ENCODE measurements at places on chromosomes 12 and 14. TPM values are rescaled to one million over a fixed set of nuclear protein-coding genes. Genes with fewer than 3 reads are reported as not detected.

- no peak for DNase-seq
Measured at GRCh38 chr12:66058554-66058953, 72.0 kb downstream of the LLPH start.

GRCh38 chr14:71141701-71142374 is 234.6 kb downstream of the PCNX1 start:
- DNase-seq: no peak

KRT6C gene
- not detected for total RNA-seq

DNA sequence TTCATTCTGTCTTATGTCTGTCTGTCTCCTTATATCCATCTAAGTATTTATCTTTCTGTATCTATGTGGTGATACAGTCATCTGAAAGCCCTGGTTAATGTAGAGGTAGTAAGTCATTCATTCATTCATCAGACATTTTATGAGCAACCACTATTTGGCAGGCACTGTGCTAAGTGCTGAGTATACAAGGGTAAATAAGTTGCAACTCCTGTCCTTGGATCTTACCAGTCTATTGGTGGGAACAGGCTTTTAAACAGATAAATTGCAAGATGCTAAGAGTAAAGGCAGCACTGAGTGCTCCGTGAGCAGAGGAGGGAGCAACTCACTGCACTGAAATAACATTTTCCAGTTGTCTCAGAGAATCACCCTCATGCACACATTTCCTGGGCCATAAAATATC is 68.6 kb downstream of the TMEM30B start:
- no peak for DNase-seq

GRCh38 chr14:53841109-53842099 is 115.2 kb downstream of the BMP4 start:
- no peak for DNase-seq

GRCh38 chr12:30041096-30041495 is 257.4 kb upstream of the TMTC1 start:
- no peak for DNase-seq

DNA sequence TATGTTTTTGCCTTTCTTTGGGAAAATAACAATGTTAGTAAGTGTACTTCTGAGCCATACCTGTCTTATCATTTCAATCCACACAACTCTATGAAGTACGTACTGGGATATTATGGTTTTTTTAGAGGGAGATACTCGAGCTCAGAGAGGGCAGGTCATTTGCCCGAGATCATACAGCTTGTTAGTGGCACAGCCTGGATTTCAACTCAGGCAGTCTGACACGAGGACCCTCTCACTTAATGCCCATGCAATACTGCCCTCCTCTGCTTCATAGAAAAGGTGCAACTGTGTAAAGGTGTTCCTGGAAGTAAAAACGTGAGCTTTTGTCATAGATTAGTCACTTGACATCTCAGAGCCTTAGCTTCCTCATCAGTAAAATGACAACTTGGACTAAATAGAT is 128.0 kb downstream of the NDUFA12 start:
- DNase-seq: no peak

PRKAG1 gene
- 93.8 TPM for total RNA-seq

DNA sequence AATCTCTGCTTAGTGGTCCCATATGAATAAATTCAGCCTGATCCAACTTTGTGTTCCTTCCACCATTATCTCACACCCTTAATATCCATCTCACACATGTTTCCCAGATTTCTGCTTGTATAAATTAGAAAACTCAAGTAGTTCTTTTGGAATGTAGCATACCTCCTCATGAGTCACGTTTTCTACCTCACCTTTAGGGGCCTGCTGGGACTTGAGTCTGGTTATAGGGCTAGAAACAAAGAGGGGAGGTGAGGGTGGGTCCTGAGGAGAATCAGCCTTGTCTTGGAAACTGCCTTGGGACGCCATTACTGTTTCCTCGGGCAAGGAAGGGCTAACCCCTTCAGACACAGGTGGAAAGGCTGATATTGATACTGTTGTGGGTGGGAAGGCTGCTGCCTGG is 51.1 kb downstream of the EMP1 start:
- no peak for DNase-seq

GRCh38 chr14:33510063-33510481 is 440.8 kb downstream of the EGLN3 start:
- no peak for DNase-seq

- no peak for DNase-seq
Measured at GRCh38 chr12:25500651-25501050, 52.4 kb downstream of the LMNTD1 start.

- DNase-seq: no peak
Measured at GRCh38 chr12:17108877-17109541, 503.0 kb upstream of the LMO3 start.

FAM234B gene
- total RNA-seq: 2.4 TPM

DNA sequence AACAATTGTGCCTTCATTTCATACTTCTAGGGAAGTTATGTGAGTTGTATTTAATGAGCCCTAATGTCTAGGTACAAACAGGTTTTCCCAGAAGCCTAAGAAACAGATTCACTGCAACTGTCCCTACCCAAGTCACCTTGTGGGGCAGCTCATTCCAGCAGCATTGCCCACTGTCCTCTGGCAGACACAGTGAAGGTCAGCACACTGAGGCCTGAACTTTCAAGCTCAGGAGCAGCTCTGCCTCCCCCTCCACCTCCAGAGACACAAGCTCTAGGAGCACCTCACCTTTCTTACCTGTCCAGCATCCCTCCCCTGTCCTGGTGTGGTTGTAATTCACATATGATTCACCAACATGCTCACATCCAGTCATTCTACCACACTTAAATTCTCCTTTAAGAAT is 15.7 kb downstream of the UBE3B start:
- DNase-seq: no peak

DNA sequence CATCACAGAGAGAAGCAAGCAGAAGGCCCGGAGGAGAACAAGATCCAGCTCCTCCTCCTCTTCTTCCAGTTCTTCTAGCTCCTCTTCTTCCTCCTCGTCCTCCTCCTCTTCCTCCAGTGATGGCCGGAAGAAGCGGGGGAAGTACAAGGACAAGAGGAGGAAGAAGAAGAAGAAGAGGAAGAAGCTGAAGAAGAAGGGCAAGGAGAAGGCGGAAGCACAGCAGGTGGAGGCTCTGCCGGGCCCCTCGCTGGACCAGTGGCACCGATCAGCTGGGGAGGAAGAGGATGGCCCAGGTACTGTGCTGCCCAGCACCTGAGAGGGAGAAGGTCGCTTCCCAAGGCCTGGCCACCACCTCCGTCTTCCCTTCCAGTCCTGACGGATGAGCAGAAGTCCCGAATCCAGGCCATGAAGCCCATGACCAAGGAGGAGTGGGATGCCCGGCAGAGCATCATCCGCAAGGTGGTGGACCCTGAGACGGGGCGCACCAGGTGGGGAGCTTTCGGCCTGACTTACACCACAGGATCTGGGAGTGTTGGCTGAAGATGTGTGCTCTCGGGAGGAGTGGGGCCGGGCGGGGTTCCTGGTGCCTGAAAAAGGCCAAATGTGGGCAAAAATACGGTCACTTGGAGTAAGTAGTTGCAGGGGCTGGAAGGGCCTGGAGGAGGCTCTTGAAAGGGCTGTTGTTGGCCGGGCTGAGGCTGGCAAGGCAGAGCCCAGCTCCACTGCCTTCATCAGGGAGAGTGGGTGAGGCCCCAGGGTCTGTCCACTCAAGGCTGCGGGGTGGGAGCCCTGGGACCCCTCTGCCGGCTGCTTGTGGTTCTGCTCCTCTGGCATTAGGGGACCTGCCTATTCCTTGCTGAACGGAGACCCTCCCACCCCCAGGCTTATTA is 1.4 kb downstream of the ARL6IP4 start:
- no peak for DNase-seq

DNA sequence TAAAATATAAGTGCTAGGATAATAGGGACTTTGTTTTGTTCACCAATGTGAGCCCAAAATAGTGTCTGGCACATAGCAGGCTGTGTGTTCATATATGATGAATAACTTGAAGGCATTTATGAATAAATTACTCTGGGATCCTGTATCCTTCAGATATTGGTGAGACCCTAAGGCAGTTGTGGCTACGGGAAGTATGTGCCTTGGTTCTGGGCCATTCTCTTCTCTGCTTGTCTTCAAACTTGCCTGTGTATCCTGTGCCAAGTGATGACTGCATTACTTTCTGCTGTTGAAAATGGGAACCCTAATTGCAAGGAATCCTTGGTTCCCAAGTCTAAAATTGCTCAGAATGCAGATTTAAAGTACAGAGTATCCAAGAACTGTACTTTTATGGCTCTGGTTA is 67.6 kb upstream of the KTN1 start:
- DNase-seq: no peak

NTF3 gene
- total RNA-seq: 0.78 TPM

DNA sequence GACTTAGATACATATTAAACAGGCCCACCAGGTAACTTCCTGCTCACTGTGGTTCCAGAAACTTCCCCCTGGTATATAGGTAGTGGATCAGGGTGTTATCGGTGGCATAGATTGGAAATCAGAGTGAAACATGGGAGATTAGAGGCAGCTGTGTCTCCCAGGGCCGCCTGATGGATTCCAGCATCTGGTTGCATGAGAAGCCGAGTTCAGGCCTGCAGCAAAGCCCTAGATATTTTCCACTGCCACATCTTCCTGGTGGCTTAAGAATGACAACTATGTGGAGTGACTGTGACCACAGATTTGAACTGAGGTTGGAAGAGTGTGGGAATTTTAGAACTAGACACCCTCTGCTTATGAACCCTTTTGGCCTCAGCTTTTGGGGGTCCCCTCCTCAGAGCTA is 184.8 kb upstream of the NTF3 start:
- DNase-seq: no peak

PTHLH gene
- total RNA-seq: not detected

DNA sequence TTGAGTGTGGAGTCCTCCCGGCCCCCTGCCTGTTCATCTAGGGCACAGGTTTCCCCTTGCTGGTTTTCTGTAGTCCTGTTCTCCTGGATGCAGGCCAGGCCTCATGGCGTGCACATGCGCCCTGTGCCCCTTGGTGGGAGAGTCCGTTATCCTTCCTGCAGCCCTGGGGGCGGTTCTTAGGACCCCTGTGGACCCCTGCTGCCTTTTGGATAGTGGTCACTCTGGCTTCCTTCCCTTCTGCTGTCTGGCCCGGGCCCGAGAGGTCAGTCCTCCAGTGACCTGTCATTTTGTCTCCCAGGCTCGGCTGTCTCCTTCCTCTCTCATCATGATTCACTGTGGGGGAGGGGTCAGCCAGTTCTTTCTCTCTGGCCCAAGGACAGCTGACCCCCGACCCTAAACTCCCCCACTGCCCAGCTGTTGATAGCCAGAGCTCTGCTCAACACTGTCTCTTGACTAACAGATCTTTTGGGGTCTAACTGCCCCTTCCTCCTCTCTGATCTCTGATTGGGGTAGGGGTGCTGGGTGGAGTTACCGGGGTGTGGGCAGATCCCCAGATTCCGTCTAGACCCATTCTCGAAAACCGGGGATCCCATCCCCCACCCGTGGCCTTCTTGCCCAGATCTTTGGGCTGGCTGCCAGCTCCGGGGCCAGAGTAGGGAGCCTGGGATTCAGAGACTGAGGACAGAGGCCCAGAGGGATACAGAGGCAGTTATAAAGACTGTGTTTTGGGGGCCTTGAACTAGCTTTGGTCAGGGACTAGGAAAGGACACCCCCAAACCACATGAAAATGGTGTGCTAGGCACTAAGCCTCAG is 7.0 kb downstream of the CCND2 start:
- peak; percentile 76 for DNase-seq

GRCh38 chr12:80846952-80847351 is 90.8 kb downstream of the LIN7A start:
- DNase-seq: no peak

DNA sequence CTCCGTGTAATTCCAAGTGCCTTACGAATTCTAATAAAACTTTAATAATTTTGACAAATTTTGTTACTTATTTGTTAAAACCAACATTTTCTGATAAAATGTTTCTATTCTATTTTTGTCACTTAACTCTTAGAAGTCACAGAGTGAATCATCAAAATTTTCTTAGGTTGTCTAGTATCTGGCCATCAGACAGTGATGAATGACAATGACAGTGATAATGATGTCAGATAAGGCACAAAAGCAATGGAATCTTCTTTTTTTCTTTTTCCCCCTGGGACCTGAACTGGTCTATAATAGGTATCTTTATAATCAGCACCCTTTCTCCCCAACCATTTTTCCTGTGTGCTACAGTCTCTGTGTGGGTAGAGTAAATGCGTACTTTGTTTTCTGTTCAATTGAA is 407.3 kb downstream of the SOX5 start:
- no peak for DNase-seq

PPFIA2 gene
- 0.35 TPM for total RNA-seq

SLC7A7 gene
- total RNA-seq: 5.8 TPM

JAG2 gene
- 34.6 TPM for total RNA-seq

- DNase-seq: no peak
Measured at GRCh38 chr14:20802341-20803084, at the start of gene RNASE1. RNASE1 (minus strand) TSS chr14:20802844; CDS start chr14:20802068, 776 bp downstream.

BDKRB2 gene
- 0.76 TPM for total RNA-seq
